ENCODE measurements at places on chromosomes 11 and 22.

DNA sequence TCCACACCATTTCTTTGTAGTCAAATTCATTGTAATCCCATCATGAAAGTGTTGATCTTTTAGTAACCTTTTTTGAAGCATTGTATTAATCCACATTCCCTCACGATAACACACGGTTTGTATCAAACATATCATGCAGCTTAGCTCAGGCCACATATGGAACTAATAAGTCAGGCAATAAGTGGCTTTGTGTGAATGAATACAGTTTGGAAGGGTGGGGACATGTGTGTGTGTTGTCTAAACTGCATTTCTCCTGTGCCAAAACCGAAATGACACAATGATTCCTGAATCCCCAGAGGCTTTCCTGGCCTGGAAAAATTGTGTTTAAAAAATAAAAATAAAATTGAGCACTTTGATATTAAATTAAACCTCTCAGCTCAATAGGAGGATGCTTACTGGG is 98.3 kb downstream of the WNT11 start:
- H3K4me3 ChIP-seq: no peak overlapping the region
- no peak overlapping the region for H3K27ac ChIP-seq
- H3K4me1 ChIP-seq: peaks cover 15% of the 10 kb centered on the region
- DNase-seq: peak; percentile 55
- no peaks in the 10 kb centered on the region for H3K36me3 ChIP-seq

- DNase-seq: no peak
- no peak overlapping the region for H3K4me3 ChIP-seq
- H3K27me3 ChIP-seq: no peaks in the 10 kb centered on the region
- no peaks in the 10 kb centered on the region for H3K36me3 ChIP-seq
- H3K4me1 ChIP-seq: no peaks in the 10 kb centered on the region
Measured at GRCh38 chr11:115896084-115896483, 391.9 kb upstream of the CADM1 start.

- no peak for DNase-seq
- peaks cover 10% of the 10 kb centered on the region for H3K4me1 ChIP-seq
- H3K36me3 ChIP-seq: no peaks in the 10 kb centered on the region
- H3K27ac ChIP-seq: no peak overlapping the region
- H3K4me3 ChIP-seq: no peak overlapping the region
Measured at GRCh38 chr11:69545976-69546617, 64.6 kb downstream of the LINC01488 start.

DNA sequence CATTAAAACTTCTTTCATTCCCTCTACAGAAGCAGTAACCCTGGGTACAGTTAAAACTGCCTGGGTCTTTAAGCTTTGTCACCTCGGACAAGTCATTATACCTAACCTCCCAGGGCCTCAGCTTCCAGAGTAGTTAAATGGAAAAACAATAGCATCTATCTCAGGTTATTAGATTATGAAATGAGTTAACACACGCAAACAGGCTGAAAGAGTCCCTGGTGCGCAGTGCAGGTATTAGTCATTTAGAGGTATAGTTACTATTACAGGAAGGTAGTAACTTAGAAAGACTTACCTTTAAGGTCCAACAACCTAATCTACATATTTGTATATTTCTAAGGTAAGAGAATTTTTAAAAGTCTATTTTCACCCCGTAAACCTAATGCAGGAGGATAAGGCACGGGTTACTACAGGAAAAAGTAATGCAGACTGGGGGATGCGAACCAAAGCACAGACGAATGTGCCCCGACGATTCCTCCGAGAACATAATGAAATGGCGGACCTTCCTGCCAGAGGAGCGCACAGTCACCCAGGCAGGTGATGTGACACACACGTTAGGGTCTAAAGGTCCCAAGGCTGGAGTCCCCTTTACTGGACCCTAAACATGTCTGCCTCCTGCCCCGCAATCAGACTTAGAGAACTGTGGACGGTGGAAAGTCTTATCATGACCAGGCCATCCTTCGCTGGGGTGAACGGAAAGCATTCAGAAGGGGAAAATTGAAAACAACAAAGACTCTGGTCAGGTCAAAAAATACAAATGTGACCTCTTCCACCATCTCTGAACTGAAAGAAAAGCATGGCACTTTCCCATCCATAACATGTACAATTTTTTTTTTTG is 1.3 kb downstream of the NAP1L4 start:
- H3K27me3 ChIP-seq: no peaks in the 10 kb centered on the region
- no peaks in the 10 kb centered on the region for H3K36me3 ChIP-seq
- H3K4me3 ChIP-seq: peak overlapping the region; percentile 83
- H3K4me1 ChIP-seq: peaks cover 30% of the 10 kb centered on the region

GRCh38 chr11:67640021-67640757 is 626 bp upstream of the TBX10 start:
- DNase-seq: peak; percentile 85
- H3K4me3 ChIP-seq: no peak overlapping the region
- no peak overlapping the region for H3K27ac ChIP-seq
- H3K36me3 ChIP-seq: no peaks in the 10 kb centered on the region
- no peaks in the 10 kb centered on the region for H3K4me1 ChIP-seq

GRCh38 chr11:124170801-124171586 is 12.2 kb upstream of the OR10D3 start:
- no peaks in the 10 kb centered on the region for H3K4me1 ChIP-seq
- no peak overlapping the region for H3K27ac ChIP-seq
- no peak overlapping the region for H3K4me3 ChIP-seq
- H3K36me3 ChIP-seq: no peaks in the 10 kb centered on the region
- DNase-seq: no peak
- H3K27me3 ChIP-seq: no peaks in the 10 kb centered on the region

DNA sequence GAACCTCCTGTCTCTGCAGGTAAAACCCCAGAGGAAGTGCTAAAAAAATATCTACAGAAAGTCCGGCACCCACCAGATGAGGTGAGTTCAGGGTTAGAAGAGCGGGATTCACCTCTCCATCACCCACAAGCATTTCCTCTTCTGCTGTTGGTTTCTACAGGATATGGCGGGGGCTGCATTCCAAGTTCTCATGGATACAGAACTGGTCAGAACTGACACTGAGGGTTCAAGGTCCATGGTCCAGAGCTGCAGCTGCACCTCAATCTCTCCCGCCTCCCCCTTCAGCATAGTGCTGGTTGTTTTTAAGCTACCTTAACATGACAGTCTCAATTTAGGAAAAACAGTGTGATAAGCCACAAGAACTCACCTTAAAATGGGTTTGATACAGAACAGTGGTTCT is 19.2 kb downstream of the DTX4 start:
- no peaks in the 10 kb centered on the region for H3K36me3 ChIP-seq
- no peak overlapping the region for H3K4me3 ChIP-seq
- H3K27ac ChIP-seq: no peak overlapping the region

- DNase-seq: no peak
- H3K27me3 ChIP-seq: no peaks in the 10 kb centered on the region
- no peak within 1 kb of the TSS for H3K4me3 ChIP-seq
- H3K36me3 ChIP-seq: no peaks in the 10 kb centered on the region
Measured at GRCh38 chr22:23632178-23632577, at the start of gene DRICH1. Gene DRICH1 (minus strand): TSS chr22:23632321. CDS start chr22:23632023, 298 bp downstream.

DNA sequence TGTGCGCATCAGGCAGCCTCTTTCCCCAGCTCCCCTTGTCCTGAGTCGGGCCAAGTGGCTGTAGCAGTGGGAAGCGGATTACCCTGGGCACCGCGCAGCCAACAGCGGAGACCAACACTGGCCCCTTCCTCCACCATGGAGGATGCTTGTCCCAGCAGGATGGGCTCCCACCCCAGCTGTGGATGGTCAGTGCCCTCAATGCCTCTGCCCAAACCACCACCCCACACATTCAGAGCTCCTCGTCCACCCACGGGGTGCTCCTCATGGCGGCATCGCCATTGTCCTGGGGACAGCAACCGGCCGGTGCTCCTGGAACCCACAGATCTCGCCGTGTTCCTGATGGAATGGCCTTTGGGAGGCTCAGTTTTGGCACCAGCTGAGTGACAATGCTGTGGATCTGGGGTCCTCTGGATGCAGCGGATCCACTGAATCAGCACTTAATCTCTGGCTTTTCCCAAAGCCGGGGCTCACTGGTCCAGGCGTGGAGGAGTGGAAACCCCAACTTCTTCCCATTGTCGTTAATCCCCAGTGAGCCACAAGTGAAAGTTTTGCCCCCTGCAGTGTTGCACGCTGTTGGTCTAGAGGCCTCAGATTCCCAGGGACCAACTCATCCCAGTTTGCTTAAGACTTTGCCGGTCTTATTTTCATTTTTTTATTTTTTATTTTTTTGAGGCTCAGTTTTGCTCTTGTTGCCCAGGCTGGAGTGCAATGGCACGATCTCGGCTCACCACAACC is 4.1 kb upstream of the B4GALNT4 start:
- no peak for DNase-seq
- H3K4me1 ChIP-seq: peaks cover 4% of the 10 kb centered on the region
- peaks cover 13% of the 10 kb centered on the region for H3K27me3 ChIP-seq
- H3K4me3 ChIP-seq: no peak overlapping the region
- no peaks in the 10 kb centered on the region for H3K36me3 ChIP-seq

DNA sequence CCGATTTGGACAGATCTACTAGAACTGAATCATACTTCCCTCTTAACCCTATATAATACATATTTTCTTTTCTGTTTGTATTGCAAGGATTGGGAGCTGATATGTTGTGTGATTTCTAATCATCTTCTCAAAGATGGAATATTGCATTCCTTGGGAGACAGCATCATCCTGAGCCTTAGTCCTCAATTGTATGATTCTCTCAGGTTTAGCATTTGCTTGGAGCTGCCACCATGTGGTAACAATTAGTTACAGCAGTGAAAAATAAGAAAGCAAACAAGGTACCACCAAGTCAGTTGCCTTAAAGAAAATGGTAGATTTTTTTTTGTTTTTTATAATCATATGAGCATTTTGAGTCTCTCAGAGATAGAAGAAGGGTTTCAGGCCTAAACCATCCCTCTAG is 11.9 kb downstream of the SNX19 start:
- no peak overlapping the region for H3K4me3 ChIP-seq
- peak; percentile 45 for DNase-seq
- peaks cover 13% of the 10 kb centered on the region for H3K4me1 ChIP-seq
- H3K36me3 ChIP-seq: peaks cover 78% of the 10 kb centered on the region

DNA sequence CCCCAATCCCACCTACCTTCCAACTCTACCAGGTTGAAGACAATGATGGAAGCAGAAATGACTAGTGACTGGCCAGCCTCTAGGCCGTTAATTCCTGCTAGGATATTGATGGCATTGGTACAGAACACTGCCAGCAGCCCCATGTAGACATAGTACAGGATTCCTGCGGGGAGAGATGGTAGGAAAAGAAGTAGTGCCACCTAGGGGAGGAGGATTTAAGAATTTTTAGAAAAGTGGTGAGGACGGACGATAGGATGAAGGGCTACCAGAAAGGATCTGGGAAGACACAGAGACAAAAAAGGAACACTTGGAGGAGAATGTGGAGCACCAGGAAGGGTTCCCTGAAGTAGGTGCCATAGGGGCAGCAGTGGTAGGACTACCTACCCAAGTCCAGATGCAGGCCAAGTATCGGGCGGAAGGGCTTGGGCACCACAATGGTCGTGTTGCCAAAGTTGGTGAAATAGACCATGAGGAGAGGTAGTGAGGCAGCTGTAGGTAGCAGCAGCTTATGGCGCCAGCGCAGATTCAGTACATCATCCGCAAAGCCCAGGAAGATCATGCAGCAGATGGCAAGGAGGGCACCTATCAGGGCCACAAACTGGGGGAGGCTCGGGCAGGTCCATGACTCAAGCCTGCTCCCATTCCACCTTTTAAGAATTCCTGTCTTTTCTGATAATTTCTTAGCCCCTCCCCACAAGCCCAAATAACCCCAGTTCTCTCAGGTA is 1.2 kb downstream of the DPAGT1 start:
- H3K4me3 ChIP-seq: peak overlapping the region; percentile 84
- peaks cover 10% of the 10 kb centered on the region for H3K36me3 ChIP-seq
- peaks cover 20% of the 10 kb centered on the region for H3K4me1 ChIP-seq
- DNase-seq: peak; percentile 65
- H3K27ac ChIP-seq: no peak overlapping the region

- H3K27ac ChIP-seq: no peak overlapping the region
- H3K27me3 ChIP-seq: no peaks in the 10 kb centered on the region
- no peak overlapping the region for H3K4me3 ChIP-seq
- no peak for DNase-seq
- H3K36me3 ChIP-seq: peaks cover 25% of the 10 kb centered on the region
- H3K4me1 ChIP-seq: 0 out of 2 replicates have a peak, but pooled peaks cover 11% of the 10 kb centered on the region
Measured at GRCh38 chr11:20049231-20049630, 111.0 kb downstream of the DBX1 start.
